GM19239 (cell line): ENCODE measurements at places on chromosomes 6 and 20.

GRCh38 chr6:6696867-6697531 lies 108.5 kb downstream of the LY86 start:
- no peak for DNase-seq

GRCh38 chr20:13739731-13740649 lies 44.7 kb downstream of the ESF1 start:
- DNase-seq = no peak

- no peak for DNase-seq
Observed at GRCh38 chr20:58436868-58437645, 48.0 kb downstream of the VAPB start.

- DNase-seq = no peak
Observed at GRCh38 chr20:17580895-17581294, 11.0 kb downstream of the DSTN start.

DNA sequence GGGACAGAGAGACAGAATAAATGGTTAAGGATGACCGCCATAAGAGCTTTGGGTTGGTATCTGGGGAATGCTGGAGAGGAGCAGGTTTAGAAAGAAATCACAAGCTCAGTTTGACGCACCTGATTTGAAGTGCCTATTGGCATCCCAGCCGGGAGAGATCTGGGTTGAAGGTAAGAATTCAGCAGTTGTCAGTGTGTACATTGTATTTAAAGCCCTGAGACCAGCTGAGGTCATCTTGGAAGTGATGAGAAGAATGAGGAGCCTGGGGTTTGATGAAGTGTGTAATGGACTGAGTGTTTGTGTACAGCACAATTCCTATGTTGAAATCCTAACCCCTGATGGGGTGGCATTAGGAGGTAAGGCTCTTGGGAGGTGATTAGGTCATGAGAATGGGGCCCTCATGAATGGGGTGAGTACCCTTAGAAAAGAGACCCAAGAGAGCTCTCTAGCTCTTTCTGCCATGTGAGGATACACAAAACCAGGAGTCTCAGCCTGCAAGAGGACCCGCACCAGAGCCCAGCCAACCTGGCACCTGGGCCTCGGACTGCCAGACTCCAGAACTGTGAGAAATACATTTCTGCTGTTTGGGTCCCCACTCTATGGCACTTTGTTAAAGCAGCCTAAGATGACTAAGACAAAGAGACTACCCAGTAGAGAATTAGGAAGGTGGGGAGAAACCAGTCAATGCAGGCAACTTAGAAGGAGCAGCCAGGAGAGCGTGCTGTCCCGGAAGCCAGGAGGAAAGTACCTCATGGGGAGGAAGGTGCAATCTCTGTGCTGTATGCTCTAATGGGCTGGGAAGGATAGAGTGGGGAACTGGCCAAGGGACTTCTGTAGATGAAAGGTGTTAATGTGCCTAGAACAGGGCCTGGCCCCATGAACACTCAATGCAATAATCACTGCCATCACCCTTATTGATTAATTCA lies 133.7 kb upstream of the SLC24A3 start:
- no peak for DNase-seq

DNA sequence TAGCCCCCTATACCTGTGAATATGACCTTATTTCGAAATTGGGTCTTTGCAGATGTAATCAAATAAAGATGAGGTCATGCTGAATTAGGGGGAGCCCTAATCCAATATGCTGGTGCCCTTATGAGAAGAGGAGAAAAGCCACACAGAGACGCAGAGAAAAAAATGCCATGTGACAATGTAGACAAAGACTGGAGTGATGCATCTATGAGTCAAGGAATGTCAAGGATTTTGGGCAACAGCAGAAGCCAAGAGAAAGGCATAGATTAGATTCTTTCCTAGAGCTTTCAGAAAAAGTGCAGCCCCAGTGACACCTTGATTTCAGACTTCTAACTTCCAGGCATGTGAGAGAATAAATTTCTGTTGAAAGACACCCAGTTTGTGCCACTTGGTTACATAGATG lies 47.4 kb upstream of the HS3ST5 start:
- no peak for DNase-seq

DNA sequence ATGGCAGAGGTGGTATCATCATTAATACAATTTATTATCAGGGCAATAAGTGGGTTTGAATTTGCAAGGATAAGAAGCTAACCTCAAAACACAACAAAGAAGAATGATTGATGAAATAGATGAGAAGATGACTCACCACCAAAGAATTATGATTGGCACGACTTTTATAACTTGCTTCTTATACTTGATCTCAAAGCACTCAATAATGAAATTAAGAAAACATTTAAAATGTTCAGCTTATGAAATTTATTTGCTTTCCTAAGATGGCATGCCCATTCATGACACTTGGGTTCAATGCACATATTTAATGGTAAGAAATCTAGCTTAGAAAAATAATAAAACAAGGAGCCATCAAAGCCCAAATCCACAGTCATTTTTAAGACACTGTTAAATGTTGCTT lies 477.5 kb downstream of the GJA1 start:
- DNase-seq = no peak

DNA sequence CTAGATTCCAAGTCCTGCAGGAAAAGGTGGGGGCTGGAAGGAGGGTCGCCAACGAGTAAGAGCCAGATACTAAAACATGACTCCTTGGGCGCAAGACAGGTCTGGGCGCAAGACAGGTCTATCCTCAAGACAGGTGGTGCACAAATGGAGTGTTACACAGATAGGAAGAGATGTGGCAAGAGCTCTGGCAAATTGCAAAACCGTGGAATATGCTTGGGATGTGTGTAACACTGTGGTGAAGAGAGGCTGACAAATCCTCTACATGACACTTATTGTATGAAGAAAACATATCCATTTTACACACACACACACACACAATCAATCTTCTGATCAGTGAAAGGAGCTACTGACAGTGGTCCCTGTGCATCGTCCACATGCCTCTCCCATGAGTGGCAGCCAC lies 77.6 kb downstream of the TBC1D7 start:
- DNase-seq = no peak

- no peak for DNase-seq
Observed at GRCh38 chr6:19551611-19552010, 285.6 kb upstream of the ID4 start.

DNA sequence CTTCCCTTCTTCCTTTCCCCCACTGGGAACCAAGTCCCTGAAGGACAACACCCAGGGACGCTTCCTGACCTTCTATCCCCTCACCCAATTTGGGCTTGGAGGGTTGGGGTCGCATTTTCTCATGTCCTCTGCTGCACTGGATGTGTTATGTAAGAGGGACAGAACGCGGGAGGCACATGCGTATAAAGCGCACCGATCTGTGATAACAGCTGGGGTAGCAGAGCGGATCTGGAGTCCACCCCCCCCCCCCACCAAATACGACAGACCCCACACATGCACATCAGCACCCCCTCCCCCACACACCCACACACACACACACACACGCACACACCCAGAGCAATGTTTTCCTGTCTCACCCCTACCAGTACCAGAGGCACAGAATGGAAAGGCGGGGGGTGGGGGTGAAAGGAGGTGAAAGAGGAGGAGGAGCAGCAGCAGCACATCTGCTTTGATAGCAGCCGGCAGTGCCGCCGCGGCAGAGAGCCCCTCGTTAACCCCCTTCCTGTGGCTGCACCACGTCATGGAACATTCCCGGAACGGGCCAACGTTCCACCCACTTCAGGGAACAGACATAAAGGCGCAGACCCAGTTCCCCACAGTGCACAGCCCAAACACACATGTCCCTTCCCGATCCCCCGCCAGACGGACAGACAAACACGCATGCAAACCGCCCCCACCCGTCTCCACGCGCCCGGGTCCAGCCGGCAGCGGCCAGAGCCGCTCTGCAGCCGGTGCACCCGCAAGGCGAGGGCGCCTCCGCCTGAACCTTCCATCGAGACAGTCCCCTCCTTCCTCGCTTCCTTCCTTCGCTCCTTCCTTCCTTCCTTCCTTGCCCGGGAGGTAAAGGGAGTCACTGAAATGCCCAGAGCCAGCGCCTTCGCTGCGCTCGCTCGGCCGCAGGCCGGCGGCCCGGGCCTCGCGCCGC lies 590 bp downstream of the HIVEP2 start:
- no peak for DNase-seq
